ENCODE measurements at places on chromosomes 3 and 15. TPM values are rescaled to one million over a fixed set of nuclear protein-coding genes. Genes with fewer than 3 reads are reported as not detected.

BFSP2 gene
- polyA plus RNA-seq = 0.50 TPM

ERICH6 gene
- polyA plus RNA-seq = not detected

DCLK3 gene
- 0.01 TPM for polyA plus RNA-seq

CD276 gene
- polyA plus RNA-seq = not detected

ACKR2 gene
- 0.31 TPM for polyA plus RNA-seq

TADA3 gene
- polyA plus RNA-seq = 45.4 TPM

Data from B cell (primary cell).